H4 (cell line): ENCODE measurements at places on chromosomes 5 and 9. TPM values are rescaled to one million over a fixed set of nuclear protein-coding genes. Genes with fewer than 3 reads are reported as not detected.

Gene LRRC19
- total RNA-seq: not detected in 2 replicates

DNA sequence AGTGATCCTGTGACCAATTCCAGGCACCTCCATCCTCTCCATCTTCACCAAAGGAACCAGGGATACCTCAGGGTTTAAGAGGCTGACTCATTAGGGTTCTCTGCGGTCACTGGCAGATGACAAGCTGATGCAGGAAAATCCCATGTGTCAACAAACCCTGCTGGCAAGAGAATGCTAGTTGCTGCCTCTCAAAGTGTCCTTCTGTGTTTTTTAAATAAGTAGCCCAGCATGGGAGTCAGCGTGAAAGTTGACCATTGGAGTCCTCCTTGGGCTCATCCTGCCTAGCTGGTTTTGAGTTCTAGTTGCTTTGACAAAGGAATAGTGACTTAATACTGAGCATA, 200.2 kb downstream of the SLIT3 start:
- peak; percentile 90 for DNase-seq

Gene SLC45A2
- total RNA-seq: not detected in 2 replicates

- DNase-seq: no peak
These were observed 2.6 kb downstream of the QSOX2 start for GRCh38 chr9:136242918-136243525.

DNA sequence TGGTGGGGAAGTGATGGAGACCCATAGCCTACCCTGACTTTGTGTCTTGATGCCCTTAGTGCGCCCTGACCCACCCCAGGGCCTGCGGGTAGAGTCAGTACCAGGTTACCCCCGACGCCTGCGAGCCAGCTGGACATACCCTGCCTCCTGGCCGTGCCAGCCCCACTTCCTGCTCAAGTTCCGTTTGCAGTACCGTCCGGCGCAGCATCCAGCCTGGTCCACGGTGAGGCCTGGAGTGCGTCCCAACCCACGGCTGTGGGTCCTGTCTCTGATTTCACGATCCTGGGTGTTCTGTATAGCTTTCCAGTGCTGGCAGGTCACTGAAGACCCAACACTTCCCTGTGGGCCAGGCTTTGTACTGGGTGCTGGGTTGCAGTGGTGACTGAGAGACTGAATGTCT, 4.0 kb downstream of the CCL27 start:
- DNase-seq: no peak

- DNase-seq: no peak
These were observed 121.5 kb upstream of the SPRY4 start for GRCh38 chr5:142446131-142446959.

GRCh38 chr5:89436464-89436863, 553.5 kb upstream of the MEF2C start:
- DNase-seq: no peak

GRCh38 chr5:173717959-173718358, 101.5 kb upstream of the BOD1 start:
- DNase-seq: no peak

GRCh38 chr5:16791036-16791705, 144.9 kb downstream of the MYO10 start:
- DNase-seq: peak; percentile 46

GRCh38 chr5:155750101-155750500, 576.9 kb upstream of the SGCD start:
- no peak for DNase-seq

Gene ANGPTL2
- total RNA-seq: 8.8 and 13.9 TPM in 2 replicates

DNA sequence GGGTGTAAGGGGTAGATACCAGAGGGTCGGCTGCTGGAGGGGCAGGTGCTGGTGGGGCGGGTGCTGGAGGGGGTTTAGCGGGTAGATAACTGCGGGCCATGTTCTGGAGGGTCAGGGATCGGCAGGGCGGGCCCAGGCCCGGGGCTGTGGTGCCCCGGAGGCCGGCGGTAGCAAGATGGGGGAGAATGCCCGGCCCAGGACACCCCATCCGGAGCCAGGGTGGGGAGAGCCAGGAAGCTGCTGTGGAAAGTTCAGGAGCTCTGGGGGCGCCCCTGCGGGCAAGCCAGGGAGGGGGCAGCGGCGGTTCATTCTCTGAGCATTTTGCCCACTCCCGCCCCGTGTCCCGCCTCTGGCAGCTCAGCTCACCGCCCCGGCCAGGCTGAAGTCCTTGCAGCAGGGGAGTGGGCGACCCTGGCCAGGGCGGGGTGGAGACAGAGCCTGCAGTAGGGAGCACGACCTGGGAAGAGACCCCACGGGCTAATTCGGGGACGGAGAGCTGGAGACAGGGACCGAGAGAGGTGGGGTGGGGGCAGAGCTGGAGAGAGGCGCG, 538 bp downstream of the PRRT1B start:
- DNase-seq: no peak

Gene FAM81B
- total RNA-seq: 0.23 TPM in 1 of 2 replicates, not detected in the other

Gene SMIM3
- total RNA-seq: 47.6 and 53.9 TPM in 2 replicates

Gene ANKRD20A1
- total RNA-seq: 0.10 and 0.97 TPM in 2 replicates

Gene LRRTM2
- total RNA-seq: 1.2 and 3.4 TPM in 2 replicates

Gene SLC6A19
- total RNA-seq: not detected in 2 replicates

DNA sequence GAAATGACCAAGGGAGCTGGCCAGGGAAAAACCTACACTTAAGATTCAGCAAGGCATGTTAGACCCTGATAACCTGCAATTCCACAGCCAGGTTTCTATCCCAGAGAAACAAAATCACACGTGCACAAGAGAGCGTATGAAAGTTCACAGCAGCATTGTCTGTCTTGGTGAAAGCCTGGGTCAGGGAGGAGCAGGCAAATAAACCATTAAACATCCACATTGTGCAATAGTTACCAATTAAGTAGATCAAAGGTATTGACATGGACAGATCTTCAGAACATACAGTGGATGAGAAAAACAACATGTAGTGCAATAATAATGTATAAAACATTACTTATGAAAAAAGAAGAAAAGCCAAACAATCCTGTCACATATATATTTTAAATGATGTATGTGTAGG, 15.9 kb upstream of the GPX3 start:
- no peak for DNase-seq

DNA sequence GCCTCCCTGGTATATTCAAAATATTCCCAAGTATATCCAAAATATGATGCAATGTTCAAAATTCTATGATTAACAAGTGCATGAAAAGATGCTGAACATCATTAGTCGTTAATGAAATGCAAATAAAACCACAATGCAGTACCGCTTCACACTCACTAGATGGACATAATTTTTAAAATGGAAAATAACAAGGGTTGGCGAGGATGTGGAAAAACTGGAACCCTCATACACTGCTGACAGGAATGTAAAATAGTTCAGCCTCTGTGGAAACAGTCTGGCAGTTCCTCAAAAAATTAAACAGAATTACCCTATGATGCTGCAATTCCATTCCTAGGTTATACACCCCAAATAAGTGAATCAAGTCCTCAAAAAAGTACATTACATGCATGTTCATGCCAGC, 36.1 kb upstream of the MYOT start:
- DNase-seq: no peak

Gene HRCT1
- total RNA-seq: 0.41 TPM in 1 of 2 replicates, not detected in the other

Gene MSMP
- total RNA-seq: not detected in 2 replicates

- no peak for DNase-seq
These were observed 27.7 kb upstream of the C6 start for GRCh38 chr5:41240985-41241384.

DNA sequence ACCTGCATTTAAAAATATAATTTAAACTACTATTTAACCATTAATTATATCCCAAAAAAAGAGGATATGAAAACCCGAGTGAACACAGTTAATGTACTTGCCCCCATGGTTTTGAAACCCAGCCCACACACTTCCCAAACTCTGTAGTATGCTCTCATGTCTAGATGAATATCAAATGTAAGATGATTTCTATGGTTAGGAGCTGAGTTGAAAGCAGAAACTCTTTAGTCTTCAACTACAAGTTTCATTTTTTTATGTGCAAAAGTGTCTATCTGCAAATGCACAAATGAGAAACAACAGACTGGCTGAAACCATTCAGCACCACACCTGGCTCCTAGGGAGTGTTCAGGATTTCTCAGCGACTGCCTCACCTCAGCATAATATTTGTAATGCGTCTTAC, 183.3 kb downstream of the SEMA5A start:
- no peak for DNase-seq

Gene OR1J2
- total RNA-seq: not detected in 2 replicates

Gene PFN3
- total RNA-seq: not detected in 2 replicates

GRCh38 chr9:38047301-38048251, 21.5 kb downstream of the SHB start:
- peak; percentile 99 for DNase-seq

DNA sequence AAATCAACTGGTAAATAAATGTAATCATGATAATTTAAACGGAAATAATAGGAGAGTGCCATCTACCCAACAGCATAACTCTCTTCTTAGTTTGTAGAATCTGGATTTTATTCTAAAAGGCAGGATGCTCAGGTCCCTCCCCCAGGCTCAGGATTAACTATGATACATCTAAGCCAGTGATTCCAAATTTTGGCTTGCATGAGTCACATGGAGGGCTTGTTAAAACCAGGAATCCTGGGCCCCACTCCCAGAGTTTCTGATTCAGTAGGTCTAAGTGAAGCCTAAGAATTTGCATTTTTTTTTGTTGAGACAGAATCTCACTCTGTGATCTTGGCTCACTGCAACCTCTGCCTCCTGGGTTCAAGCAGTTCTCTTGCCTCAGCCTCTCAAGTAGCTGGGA, 62.3 kb upstream of the ZFR start:
- DNase-seq: no peak

GRCh38 chr5:150061538-150061995, 24.8 kb downstream of the CSF1R start:
- DNase-seq: no peak

DNA sequence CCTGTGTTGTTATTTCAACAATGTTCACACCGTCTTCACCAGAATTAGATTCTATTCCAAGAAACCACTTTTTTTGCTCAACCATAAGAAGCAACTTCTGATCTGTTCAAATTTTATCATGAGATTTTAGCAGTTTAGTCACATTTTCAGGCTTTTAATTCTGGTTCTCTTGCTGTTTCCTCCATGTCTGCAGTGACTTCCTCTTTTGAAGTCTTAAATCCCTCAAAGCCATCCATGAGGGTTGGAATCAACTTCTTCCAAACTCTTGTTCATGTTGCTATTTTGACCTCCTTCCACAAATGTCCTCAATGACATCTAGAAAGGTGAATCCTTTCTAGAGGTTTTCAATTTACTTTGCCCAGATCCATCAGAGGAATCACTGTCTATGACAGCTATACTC, 25.7 kb upstream of the ENTREP1 start:
- no peak for DNase-seq

Gene CDO1
- total RNA-seq: 0.74 and 1.3 TPM in 2 replicates

Gene DMRT3
- total RNA-seq: not detected in 2 replicates

GRCh38 chr9:79616013-79616412, 44.2 kb downstream of the TLE4 start:
- DNase-seq: no peak

GRCh38 chr5:176773408-176774035, 36.8 kb upstream of the UNC5A start:
- no peak for DNase-seq

DNA sequence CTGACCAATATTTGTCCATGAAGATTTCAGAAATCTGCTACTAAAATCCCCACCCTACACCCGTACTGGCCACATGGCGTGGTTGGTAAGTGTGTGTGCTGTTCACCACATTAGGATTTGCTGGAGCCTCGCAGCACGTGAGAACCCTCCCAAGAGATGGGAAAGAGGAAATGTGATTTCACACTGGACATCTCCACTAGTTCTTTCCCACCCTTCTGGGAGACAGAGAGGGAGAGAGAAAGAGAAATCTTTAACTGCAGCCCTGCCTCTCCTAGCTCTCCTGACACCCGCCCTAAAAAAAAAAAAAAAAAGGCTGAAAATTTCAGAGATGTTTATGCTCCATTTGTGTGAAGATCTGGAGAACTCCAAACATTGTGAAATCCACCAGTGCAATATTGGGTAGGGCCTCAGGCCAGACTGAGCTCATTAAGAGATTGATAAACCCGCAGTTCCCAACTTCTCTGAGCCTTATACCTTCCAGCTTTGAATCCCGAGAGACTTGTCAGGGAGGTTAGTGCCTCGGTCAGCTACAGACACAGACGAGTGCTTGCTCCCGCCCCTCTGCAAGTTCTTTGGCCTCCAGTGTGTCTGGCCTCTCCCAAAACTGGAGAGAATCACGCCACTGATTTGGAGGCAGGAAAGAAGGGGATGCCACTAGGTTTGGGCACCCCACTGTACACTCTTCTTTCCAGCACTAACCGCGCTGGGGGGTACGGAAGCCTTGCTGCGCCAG, 1.9 kb downstream of the SPRY4 start:
- peak; percentile 26 for DNase-seq

Gene BTNL8
- total RNA-seq: not detected in 2 replicates

DNA sequence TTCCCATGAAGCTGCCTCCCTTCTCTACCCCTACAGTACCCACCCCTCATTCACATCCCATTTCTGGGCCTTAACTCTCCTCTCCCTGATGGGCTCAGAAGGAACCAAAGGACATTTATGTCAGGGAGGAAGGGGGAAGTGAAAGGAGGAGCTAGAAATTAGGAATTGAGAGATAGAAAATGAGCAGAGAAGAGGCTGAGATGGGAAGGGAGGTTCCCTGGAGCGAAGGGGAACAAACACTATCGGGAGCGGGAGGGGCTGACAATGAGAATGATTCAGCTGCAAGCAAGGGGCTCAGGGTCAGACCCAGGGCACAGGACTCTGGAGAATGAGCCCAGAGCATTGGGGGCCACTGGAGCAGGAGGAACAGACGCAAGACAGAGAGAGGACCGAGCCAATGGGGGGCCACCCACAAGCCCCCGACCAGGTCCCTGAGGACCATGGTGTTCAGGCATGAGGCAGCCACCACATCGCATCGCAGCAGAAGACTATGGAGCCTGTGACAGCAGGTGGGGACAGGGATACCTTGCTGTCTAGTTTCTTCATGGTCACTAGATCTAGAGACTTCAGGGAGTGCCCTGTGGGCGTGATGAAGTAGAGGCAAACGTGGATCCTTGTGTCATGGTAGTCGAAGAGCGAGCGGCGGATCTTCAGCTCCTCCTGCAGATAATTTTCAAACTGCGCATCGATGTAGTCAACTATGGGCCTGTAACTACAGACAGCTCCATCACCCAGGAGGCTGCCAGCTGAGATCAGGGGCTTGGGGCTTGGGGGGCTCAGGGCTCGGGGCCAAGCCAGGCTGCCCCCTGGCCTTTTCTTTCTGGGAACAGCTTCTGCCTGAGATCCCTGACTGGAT, 13.6 kb downstream of the SEPTIN8 start:
- DNase-seq: no peak

- DNase-seq: no peak
These were observed 129.6 kb upstream of the CNTLN start for GRCh38 chr9:17005056-17005823.

Gene CCNI2
- total RNA-seq: not detected in 2 replicates

DNA sequence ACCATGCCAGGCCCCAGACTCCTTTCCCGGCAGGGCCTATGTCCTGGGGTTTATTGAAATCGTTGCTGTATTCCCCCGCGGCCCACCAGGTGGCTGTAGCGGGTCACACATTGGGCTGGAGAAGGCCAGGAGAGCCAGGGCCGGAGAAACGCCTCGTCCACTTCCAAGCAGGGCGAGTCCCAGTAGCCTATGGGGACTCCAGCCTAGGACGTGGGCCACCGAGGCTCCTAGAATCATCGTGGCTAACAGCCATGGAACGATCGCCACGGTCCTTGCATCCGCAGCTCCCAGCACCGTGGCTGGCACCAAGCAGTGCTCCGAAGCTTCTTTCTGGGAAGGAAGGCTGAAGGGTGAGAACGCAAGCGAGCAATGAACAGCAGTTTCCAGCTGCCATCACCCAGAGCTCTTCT, 87.7 kb downstream of the ENTREP1 start:
- no peak for DNase-seq

GRCh38 chr9:13847270-13847669, 466.7 kb downstream of the NFIB start:
- DNase-seq: no peak
